ENCODE measurements at places on chromosomes 12 and 14.

DNA sequence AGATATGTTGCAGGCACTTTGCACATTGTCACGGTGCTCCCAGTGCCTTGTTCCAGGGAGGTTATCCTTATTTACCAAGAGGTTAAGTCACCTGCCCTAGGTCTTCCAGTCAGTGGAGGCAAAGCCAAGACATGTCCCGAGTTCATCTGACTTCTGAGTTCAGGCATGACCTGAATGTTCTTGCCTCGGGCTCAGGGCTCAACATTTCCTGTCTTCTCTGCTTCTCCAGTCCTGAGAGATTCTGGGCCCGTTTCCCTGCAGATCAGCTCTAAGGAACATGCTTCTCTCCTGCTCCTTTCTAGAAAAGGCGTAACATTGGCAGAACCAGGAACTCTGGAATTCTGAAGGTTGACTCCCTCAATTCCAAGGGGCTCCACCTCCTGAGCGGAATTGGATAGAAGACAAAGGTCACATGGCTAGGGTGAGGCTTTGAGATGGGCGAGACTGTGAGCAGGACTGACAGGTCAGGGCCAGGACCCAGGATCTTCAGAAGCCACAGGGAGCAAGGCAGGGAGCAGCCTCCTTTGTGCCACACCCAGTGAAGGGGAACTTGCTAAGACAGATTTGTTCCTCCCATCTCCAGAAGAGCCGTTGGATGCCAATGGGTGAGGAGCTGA, 19.9 kb downstream of the BDKRB2 start:
- DNase-seq, result no peak

DNA sequence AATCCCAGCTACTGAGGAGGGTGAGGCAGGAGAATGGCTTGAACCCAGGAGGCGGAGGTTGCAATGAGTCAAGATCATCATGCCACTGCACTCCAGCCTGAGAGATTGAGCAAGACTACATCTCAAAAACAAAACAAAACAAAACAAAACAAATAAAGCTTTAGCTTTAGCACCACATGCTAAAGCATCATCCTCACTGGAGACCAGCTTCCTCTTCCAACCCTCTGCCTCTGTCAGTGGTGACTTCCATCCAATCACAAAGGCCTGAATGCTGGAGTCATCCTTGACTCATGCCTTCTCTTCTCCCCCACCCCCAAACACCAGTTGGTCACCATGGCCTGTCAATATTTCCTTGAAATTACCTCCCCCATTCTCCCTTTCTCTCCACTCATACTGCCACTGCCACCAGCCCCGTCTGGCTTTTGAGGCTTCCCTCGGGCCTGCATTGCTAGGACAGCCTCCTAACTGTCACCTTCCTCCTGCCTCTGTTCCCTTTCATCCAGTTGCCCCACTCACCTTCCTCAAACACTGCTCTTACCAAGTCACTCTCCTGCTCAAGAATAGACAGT, 1.4 kb downstream of the ZNF385A start:
- DNase-seq, result peak; percentile 55

DNA sequence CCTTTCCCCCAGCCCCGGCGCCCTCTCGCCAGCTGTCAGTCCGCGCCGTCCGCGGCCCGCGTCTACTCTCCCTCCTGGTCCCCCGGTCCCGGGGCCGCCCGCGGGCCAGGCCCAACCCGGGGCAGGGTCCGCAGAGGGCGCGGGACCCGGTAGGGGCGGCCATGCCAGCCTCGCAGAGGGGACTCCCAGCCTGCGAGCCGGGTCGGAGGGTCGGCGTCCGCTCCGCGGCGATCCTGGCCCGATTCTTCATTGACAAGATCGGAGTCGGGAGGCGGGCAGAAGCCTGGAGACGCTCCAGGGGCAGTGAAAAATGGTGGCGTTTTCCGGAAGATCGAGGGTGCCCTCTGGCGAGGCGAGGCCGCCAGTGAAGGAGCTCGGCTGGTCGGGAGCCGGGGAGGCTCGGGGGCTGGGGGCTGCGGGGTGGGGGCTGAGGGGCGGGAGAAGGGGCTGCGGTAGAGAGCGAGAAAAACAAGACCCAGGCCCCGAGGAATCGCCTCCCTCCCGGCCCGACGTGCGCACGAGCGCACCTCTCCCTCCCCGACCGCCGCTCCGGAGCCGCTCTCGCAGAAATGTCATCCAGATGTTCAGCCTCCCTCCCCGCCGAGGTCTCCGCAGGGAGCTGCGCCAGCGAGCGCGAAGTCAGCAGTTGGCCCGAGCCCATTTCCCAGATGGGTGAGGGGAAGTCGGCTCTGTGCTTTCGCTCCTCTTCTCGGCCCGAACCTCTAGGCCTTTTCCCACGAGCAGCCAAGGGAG, 647 bp upstream of the TGFB3 start:
- peak; percentile 76 for DNase-seq

DNA sequence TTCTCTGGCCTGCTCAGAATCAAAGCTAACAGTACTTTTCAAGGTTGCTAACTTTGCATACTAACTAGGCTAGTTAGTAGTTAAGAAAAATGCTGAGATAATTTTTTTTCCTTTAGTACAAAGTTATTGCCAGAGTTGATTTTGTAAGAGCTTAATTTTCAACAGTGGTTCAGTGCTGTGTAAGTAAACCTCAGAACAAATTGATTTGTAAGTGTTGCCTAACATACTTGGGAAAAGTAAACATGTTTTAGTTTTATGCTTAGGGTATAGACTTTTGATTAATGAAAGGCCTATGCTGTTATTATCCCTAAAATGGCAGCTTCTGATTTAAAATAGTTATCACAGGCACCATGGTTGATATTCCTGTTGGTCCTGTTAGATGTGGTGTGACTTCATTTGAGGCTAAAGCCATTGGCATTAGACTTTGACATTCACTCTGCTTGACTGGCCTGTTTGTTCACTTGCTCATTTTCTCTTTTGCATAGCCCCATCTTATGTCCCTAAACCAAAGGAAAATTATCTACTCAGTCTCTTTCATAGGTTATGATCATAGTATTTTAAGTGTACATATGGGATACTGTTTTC, 5.2 kb downstream of the CMAS start:
- no peak for DNase-seq

- DNase-seq, result peak; percentile 57
Observed at GRCh38 chr12:112971248-112971647, 7.1 kb upstream of the OAS2 start.

DNA sequence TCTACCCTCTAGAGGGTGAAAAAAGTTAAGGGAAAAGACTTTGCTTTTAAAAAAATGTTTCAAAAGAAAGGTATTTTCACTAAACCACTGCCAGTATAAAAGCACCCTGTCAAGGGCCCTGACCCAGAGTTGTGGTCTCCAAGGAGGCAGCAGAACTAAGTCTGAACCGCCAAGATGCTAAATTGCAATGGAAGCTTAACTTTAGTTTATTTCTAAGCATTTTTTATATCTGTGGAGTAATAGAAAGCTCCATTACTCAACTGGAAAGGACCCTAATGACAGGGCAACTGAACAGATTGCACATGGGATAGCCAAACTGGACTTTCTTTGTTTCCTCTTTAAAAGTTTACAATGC, 379.8 kb downstream of the NAV3 start:
- no peak for DNase-seq

- DNase-seq, result peak; percentile 72
Observed at GRCh38 chr14:50860478-50861086, 11.3 kb upstream of the ABHD12B start.

DNA sequence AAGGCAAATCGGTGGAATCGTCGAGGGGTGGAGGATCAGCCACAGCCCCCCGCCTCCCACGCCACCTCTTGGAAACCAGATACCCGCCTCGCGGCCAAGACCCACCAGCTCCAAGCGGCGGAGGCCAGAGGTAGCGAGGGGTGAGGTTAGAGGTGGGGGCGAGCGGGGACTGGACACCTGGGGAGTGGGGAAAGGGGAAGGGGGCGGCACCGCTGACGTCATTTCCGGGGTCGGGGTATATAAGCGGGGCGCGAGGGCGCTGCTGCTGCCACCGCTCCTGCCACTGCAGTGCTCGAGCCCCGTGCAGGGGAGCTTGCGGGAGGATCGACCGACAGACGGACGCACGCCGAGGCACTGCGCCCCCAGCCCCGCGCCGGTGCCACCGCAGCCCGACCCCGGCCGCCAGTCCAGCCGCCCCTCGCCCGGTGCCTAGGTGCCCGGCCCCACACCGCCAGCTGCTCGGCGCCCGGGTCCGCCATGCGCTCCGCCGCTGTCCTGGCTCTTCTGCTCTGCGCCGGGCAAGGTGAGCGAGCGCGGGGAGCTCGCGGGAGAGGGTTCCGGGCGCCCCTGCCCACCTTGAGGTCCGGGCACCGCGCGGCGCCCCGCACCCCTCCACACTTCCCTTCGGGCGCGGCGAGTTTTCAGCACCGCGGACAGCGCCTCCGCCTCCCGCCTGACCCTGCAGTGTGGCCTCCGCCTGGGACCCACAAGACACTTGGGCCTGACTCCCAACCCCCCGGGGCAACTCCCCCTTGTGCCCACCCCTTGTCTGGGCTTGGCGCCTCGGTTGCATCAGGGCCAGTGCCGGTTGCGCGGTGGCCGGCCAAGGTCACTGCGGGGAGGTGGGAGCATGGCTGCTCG, at the start of gene CHGA:
CHGA (plus strand) TSS at position 268 of the 861 bp plus-strand sequence; CDS start at position 478, 210 bp downstream.
- peak; percentile 73 for DNase-seq

DNA sequence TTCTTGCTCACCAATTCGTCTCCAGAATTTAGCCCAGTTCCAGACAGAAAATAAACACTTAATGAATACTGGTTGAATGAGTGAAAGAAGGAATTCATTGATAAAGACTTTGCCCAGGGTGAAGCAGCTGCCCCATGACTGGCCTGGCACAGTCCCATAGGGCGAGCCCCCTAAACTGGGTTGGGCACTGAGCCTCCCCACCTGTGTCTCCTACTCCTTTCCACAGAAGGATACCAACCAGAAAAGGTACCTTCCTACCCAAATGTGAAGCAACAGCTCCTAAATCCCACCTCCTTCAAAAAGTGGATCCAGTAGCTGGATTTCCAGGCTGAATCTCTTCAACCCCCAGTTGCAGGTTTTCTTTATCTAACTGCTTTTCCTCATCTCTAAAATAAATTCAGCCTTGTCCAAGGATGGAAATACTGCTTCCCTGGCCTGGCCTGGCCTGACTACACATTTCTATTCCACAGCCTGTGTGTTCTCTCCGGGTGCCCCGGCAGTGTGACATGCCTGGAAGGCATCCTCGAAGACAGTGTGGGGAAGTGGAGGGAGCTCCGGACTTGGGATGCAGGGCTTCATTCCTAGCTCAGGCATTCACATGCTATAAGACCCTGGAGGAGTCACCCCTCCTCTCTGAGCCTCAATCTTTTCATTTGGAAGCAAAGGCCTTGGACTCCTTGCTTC, 7.6 kb downstream of the KRT3 start:
- no peak for DNase-seq

DNA sequence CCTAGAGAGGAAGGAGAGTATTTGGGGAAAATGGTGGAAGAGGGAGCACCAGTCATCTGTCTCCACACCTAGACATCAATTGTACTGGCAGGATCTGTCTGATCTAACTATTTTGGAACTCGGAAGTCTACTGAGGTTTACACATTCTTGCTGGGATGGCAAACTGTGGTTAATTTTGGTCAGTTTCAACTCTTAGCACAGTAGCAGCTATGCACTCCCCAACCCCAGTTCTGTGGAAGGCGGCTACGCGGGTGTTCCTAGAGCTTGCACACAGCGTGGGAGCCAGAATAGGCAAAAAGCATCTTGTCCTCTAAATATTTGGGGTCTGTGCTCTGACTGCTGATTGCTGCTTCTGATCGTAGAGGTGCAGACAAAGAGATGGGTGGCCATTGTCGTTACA, 33.8 kb downstream of the TECPR2 start:
- no peak for DNase-seq

GRCh38 chr12:103686026-103686425, 99.0 kb downstream of the STAB2 start:
- DNase-seq, result no peak

DNA sequence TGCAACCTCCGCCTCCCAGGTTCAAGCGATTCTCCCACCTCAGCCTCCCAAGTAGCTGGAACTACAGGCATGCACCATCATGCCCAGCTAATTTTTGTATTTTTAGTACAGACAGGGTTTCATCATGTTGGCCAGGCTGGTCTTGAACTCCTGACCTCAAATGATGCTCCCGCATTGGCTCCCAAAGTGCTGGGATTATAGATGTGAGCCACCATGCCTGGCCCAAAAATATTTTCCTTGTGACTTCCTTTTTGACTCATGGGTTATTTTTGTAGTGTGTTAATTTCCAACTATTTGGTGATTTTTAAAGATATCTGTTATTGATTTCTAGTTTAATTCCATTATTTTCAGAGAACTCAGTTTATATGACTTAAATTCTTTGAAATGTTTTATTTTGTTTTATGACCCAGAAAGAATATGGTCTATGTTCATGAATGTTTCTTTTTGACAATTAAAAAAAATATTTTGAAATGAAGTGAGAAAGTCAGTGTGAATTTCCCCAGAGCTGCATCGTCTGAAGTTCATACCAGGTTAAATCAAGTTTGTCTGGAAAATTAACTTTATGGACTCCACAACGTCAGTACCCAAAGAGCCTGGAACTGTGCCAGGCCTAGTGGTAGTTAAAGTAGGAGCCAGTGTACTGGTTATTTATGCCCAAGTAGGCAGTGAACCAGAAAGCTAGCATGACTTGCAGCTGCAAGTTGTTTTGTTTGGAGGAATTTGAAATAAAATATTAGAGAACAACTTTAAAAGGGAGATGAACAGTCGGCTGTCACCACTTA, 2.8 kb upstream of the CDKL1 start:
- DNase-seq, result no peak

DNA sequence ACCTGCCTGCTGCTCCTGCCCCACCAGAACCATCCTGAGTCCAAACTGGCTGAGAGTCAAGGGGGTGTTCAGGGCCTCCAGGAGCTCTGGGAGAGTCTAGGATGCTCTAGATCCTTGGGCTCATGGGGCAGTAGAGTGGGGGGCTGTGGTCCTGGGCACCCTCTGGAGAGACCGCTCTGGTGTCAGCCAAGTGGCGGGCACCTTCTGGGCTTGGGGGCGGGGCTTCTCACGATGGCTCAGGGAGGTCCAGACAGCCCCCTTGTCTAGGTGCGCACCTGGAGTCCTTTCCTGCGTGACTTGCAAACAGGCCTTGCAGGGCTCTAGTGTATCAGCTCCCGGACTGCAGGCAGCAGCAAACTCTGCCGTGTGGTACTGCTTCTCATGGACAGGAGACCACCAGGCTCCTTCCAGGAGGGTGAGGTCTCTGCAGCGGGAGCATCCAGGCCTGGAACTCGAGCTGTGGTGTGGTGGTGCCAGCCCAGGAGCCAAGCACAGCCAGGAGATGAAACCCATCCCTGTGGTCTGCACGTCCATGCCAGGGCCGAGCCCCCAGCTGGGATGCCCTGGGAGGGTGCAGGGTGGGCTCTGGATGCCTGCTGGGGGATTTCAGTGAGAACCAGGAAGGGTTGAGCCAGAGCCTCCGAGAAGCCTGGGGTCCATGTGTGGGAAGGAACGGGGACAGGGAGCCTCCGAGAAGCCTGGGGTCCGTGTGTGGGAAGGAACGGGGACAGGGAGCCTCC, 15.0 kb downstream of the PACS2 start:
- DNase-seq, result no peak

DNA sequence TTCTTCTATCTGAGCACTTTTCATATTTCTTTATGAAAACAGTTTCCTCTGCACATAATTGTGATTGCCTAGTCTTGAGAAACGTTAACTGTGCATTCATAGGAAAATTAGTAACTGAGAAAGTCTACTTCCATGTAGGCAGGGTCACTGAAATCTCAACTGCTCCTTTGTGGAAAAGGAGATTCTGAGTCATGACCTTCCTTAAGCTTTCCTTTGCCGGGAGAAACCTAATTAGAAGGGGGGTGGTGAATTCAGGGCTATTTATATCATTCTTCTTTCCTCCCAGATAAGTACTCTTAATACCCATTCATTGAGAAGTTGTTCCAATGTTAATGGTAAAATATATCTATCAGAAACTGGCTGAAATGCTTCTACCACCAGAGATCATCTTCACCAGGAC, 751.0 kb upstream of the TMEM132C start:
- no peak for DNase-seq
